ENCODE measurements at places on chromosomes 2 and 18.

DNA sequence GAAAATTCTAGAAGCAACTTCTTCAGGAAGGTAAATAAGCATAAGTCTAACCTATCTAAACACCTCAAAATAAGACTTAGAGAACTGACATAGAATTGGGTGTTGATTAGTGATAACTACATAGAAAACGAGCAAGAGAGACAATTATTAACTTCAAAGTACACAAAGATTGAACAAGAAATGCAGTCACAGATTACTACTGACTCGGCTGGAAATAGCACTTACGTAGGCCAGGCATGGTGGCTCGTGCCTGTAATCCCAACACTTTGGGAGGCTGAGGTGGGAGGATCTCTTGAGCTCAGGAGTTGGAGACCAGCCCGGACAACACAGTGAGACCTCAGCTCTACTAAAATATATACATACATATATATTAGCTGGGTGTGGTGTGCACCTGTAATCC, 95.3 kb downstream of the NOL10 start:
- DNase-seq: no peak

DNA sequence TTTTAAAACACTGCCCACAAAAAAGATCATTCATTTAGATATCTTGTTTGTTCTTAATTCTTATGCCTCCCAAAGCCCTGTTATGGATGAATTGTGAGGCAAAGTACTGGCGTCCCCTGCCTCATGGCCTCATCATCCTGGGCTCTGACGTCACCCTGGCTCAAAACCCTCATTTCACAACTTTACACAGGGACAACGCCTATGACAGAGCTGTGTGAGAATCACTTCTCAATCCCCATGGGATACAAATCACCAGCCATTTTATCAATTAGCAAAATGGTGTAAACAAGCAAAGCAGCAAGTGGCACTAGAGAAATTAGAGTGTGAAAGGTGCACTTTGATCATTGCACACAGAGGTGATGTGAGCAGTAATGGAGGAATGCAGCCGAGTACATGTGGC, 16.6 kb downstream of the FHOD3 start:
- DNase-seq: no peak

DNA sequence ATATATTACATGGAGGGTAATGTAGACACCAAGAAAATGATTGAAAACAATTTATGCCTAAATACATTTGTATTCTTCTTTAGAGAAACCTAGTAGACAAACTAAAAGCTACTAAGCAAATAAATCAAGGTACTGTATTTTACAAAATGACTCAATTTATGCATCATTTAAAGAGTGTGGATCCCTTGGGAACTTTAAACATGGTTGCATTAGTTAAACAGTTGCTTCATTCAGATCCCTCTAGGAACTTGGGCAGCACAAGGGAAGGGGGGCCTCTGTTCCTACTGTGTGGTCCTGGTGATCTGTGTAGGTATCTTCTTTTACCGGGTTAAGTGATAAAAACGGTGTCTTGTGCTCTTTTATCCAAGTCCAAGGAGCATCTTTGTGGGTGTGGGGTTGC, 31.5 kb upstream of the ATP8B1 start:
- DNase-seq: no peak

DNA sequence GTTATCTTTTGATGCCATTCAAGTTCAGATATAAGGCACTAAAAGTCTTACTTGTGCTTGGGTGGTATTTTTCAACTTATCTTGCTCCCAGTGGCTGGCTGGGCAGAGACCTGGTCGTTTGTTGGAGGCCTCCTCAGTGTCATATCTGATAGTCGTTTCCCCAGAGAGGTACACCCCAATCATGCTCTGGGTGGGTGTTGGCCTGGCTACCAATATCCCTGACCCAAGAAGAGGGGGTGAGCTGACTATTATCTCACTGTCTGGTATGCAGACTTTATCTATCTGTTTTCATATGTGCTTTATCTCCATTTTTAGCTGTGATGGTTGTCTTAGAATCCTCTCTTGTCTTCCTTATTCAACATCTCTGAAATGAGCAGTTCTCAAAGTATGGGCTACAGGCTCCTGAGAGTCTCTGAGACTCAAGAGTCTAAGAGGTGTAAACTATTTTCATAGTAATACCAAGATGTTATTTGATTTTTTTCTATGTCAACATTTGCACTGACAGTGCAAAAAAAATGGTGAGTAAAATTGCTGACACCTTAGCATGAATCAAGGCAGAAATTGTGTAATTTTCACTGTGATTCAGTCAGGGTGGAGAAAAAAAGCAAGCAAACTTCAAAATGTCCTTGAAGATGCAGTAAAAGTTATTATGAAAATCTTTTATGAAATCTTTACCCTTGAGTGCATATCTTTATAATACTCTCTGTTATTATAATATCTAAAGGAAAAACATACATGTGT, 12.3 kb upstream of the PLEK start:
- DNase-seq: peak; percentile 10

GRCh38 chr2:207142461-207142860, 23.3 kb downstream of the KLF7 start:
- DNase-seq: no peak

- no peak for DNase-seq
These were observed 132.9 kb downstream of the NR4A2 start for GRCh38 chr2:156199588-156199987.

GRCh38 chr2:129376426-129377077, 602.9 kb upstream of the RAB6C start:
- DNase-seq: no peak

DNA sequence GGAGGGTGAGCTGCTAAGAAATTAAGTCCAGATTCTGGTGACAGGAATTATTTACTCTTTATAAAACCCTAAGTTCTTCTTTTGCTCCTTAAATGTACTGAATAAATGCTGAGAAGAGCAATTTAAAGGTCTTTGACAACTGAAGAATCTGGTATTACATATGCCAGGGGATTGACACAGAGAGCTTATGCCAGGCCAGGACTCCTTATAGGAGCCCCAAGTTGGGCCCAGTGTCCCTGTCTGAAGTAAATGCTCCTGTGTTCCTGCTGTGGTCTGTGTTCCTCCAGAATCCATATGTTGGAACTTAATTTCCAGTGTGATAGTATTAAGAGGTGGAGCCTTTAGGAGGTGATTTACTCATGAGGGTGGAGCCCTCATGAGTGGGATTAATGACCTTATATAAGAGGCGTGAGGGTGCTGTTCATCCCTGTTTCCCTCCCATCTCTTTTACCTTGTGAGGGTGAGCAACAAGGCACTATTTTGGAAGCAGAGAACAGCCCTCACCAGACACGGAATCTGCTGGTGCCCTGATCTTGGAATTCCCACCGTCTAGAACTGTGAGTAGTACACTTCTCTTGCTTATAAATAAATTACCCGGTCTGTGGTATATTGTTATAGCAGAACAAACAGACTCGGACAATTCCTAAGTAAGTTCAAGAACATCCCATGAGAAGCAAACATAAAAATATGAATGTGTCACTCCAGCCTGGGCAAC, 39.8 kb downstream of the LYPD6 start:
- no peak for DNase-seq

- peak; percentile 11 for DNase-seq
These were observed 146.3 kb upstream of the ZC3H15 start for GRCh38 chr2:186339716-186340115.

- peak; percentile 31 for DNase-seq
These were observed 165.2 kb upstream of the COL3A1 start for GRCh38 chr2:188808947-188809355.

DNA sequence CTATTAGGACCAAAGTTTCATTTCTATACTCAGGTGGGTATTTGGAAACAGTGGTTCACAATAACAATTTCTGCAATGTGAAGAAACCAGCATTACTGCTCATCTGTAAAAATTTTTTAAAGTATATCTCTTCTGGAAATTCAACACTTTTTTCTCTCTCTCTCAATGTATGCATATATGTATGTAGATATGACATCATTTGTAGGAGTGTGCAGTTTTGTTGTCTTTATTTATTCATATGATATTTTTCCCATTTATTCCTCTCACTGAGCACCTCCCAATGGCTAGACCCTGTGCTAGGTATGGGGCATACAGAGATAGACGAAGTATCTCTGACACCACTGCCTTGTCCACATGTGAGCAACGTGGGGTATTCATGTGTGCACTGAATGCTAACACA, 58.3 kb downstream of the RDH14 start:
- no peak for DNase-seq

DNA sequence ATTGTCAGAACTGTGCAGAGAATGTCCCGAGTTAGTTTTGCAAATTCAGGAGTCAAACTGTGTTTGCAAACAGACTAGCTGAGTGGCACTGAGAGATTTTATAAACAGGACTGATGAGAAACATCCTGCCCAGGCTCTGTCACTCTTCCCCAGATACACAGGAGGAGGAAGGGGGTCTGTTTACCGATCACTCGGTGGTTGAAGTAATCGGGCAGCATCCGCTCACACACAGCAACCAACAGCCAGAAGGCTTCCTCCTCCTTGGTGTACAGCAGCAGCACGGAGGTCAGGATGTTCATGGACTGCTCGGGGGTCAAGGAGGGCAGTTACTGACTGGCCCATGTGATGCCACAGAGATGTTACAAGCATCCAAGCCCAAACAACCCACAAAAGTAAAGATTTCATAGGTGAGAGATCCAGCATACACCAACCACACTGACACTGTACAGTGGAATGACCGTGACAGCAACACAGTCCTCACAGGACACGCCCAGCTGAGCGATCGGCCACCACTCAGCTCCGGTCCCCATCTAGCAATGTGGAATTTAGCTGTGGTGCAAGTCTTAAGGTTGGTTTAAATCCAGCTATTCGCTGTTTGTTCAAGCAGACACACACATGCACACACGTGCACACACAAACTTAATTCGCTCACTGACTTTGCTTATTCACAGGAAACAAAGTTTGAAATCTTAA, 30.1 kb downstream of the RPL31 start:
- DNase-seq: no peak

DNA sequence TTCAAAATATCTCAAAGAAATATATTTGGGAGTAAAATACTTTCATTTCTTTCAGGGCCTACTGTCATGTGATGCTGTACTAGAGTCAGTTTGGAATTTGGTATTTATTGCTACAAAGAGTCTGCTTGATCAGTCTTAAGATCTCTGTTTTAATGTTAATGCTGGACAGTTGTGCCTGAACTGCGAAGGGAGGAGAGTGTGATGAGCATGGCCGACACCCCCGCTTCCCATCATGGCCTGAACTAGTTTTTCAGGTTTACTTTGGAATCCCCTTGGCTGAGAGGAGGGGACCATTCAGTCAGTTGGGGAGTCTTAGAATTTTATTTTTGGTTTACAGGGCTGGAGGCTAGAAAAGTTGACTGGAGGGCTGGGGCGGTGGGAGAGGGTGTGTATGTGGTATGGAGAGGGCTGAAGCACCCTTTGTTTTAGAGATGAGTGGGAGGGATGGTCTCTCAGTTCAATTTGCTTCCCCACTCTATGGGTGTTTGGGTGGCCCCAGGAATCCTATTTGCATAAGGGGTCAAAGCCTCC, 20.9 kb upstream of the TEX44 start:
- DNase-seq: no peak

DNA sequence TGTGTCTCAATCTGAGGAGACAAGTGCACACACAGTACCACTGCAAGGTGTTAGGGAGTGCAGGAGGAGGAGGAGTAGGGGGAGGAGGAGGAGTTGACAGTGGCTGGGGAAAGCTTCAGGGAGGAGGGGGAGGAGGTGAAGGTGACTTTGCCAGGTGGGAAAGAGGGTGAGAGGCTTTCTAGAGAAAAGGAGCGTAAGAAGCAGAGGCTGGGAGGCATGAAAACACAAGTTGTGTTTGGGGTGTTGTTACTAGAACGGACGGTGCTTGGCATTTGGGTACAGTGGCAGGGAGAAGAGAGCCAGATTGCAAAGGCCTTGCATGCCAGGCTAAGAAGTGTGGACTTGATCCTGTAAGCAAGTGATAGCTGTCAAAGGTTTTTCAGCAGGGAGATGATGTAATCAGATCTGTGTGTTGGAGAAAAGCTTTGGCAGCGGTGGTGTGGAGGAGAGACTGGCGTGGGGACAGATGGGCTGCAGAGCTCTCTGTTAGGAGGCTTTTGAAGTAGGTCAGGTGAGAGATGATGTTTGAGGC, 16.2 kb downstream of the TANC1 start:
- no peak for DNase-seq

- DNase-seq: no peak
These were observed 8.7 kb upstream of the CRYGA start for GRCh38 chr2:208172125-208172524.

DNA sequence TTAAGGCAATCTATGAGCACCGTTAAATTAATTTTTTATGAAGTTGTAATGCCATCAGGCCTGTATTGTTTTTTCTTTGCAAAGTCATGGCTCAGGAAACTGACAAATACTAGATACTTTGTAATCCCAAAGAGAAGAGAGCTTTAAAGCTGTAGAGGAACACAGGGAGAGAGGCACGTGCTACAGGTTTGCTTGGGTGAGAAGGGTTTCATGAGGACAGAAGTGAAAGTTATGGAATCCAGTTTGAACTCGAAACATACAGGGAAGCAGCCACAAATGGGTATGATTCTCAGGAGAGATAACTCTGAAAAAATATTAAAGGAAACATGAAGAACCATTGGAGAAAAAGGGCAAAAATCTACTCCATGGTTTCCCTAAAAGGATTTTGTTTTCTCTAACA, 49.8 kb downstream of the CYB5A start:
- no peak for DNase-seq

- no peak for DNase-seq
These were observed 23.6 kb upstream of the NMS start for GRCh38 chr2:100446696-100447095.

GRCh38 chr2:46329803-46330775, 32.9 kb downstream of the EPAS1 start:
- peak; percentile 97 for DNase-seq

- DNase-seq: no peak
These were observed 32.8 kb downstream of the LPIN2 start for GRCh38 chr18:2979871-2980790.
